ENCODE measurements at places on chromosomes 2 and 18.

DNA sequence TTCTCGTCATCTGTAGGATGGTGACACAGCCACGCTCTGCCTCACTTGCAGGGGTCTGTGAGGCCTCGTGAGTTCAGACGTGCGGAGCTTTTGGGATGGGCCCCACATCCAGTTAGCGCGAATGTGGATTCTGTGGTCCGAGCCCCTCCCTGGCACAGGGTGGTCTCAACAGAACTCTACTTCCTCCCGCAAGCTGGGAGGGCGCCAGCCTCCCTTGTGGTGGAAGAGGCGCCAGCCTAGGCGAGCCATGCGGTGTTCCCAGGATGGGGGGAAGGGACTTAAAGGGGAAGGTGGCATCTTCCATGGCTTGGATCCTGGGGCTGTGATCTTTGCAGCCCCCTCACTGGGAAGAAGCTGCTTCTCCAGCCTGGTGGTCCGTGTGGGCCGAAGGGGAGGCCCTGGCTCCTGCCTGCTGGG lies 1.4 kb downstream of the SNORC start:
- DNase-seq = no peak

DNA sequence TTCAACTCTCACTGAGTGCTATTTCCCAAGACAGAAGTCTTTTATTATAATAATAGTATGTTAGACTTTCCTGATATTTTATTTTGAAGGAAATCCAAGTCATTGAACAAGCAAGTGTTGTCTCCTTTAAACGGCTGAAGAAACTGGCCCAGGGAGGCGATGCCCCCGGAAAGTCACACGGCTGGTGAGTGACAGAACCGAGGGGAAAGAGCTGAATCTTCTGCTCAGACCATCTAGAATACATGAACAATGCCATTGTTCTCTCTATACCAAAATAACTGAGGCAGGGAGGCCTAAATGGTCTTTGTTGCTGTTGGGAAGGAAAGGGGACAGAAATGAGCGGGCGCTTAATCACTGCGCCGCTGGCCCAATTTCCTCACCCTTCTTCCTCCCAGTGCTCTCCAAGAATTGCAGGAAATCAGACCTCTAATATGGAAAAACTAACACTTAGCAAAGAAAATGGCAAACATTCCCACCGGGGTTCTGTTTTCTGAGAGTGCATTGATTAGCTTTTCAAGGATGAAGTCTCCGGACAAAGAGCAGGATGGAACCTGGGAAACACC lies 101.5 kb downstream of the KLF7 start:
- DNase-seq = no peak

DNA sequence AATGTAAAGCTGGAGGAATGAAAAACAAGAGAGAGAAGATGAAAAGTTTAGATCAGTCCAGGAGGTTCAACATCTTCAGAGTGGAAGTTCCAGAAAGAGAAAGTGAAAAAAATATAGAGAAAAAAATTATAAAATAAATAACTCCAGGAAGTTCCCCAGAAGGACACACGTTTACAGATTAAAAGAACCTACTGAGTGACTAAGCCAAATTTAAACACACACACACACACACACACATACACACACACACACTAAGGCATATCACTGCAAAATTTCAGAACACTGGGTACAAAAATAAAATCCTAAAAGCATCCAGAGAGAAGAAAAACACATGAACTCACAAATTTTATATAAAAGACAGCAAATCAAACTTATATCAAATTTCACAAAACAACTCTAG lies 85.9 kb upstream of the PMAIP1 start:
- no peak for DNase-seq

DNA sequence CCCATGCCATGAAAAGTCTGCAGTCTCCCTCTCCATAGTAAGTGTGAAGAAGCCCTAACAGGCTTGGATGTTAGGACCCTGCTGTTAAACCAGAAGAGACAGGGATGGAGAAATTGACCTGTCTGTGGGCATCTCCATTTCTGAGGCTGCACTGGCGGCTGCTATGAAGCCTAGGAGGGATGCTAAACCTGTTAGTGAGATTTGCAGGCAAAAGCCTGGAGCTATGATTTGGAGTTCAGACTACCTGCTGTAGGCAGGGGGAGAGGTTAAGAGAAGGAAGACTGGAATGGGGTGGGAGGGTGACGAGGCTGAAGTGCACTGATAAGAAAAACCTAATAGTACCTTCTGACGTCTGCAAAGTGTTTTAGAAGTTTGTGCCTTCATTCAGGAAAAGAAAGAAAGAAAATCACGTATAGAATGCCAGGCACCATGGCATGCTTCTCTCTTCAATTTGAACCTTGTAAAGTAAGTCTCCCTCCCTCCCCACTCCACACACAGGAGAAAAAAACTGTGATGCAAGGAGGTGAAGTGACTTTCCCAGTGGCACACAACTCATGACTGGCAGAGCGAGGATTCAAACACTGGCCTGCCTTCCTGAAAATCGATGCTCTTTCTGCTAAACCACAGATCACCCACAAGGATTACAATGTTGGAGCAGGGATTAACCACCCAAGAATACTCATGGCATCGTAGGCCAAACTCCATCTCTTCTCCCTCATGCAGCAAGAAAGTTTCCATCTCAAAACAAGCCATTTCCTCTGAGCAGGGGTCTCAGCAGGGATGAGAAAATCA lies 98.5 kb upstream of the PKDCC start:
- DNase-seq = no peak

GRCh38 chr2:217832115-217832514 lies 170.7 kb downstream of the TNS1 start:
- no peak for DNase-seq

DNA sequence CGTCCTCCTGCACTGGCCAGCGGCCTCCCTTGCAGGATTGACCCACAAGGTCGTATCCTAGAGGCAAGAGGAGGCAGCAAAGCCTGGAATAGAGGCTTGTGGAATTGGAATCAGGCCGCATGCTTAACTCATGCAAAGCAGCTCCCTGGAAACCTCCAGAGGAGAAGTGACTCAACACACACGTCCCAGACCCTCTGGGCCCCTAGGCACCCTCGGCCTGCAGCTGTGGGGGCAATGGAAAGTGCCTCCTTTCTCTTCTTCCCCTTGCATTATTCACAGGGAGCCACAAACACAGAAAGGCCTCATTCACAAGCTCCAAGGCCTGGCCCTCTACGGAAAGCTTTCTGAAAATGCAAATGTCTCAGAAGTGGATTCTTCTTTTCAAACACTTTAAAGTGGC lies 19.6 kb downstream of the SPATA3 start:
- no peak for DNase-seq

DNA sequence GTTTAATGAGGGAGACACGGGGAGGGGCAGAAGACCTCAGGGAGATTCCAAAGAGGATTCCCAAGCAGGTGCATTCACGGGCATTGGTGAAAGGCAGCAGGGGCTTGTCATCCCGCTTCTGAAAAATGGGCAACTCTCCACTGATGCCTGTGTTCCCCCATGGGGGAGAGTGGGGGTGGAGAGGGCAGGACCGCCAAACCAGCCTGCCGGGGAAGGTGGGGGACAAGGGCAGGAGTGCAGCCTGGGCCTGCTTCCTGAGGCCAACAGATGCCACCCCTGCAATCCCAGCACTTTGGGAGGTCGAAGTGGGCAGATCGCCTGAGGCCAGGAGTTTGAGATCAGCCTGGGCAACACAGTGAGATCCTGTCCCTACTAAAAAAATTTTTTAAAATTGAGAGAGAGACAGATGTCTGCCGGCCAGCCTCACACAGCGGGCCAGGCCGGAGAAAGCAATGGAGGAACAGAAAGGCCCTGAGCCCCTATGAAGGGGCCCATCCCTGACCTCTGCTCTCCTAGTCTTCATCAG lies 44.8 kb upstream of the UBE2F start:
- DNase-seq = no peak

- no peak for DNase-seq
These were observed 60.0 kb upstream of the SPTBN1 start for GRCh38 chr2:54396107-54396506.

- no peak for DNase-seq
These were observed 127.8 kb downstream of the RBMS1 start for GRCh38 chr2:160365716-160366367.

- no peak for DNase-seq
These were observed 788.4 kb upstream of the SOX11 start for GRCh38 chr2:4903656-4904348.

- DNase-seq = no peak
These were observed 7.1 kb downstream of the MFSD6 start for GRCh38 chr2:190415251-190415650.

- no peak for DNase-seq
These were observed 54.8 kb downstream of the NBAS start for GRCh38 chr2:15506229-15506819.

DNA sequence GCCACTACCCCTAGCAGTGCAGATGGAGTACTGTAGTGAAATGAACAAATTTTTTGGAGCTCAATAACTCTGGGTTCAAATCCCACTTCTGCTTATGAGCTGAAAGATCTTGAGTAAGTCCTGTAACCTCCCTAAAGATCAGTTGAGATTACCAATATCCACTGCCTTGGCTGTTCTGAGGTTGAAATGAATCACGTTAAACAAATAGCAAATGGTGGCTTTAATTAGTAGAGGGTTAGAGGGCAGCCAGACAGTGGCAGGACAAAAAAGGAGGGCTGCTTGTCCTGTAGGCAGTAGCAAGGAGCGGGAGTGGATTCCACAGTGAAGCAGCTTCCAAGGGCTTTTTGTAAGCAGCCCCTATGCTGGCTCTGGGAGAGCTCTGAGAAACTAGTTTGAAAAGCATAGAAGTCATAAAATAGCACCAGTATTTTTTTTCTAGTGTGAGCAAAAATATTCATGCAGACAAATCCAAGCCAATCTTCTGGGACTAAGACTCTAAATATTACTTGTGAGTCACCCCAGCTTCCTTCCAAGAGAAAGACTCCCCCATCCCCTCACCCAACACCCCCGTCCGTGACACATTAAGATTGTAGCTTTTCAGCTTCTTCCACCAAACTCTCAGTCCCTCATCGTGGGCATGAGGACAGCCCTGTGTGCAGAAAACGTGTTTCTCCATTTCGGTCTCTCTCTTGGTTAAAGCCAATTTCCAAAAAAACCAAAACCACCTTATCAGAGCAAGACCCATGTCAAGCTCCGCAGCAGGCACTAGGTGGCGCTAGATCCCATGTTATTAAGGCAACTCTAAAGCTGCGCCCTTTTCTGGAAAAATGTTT lies 123.5 kb upstream of the LGALSL start:
- DNase-seq = peak; percentile 83
